Uterus (tissue), 4 donors: ENCODE measurements at places on chromosomes 12 and 14.

DNA sequence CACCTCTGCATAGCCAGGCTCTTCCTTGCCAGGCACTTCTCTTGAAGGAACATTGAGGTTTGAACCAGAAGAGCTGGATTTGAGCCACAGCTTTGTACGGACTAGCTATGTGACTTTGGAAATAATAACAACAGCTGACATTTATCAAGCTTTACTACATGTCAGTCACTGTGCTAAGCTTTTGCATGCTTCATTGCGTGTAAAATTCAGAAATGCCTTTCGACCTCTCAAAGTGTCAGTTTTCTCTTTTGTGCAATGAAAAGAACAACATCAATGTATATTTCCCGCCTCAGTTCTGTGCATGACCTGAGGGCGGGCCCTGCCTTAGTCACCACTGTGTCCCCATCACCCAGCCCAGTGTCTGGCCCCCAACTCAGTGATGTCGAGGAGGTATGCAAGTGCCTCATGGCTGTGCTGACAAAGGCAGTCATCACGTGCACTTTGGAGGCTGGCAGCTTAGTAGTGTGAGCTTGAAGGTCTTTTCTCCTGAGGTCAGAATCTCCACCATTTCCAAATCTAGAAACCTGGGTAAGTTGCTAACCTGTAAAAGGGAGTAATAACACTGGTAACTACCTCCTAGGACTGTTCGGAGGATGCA is 17.9 kb upstream of the AQP2 start:
- no peak for DNase-seq

DNA sequence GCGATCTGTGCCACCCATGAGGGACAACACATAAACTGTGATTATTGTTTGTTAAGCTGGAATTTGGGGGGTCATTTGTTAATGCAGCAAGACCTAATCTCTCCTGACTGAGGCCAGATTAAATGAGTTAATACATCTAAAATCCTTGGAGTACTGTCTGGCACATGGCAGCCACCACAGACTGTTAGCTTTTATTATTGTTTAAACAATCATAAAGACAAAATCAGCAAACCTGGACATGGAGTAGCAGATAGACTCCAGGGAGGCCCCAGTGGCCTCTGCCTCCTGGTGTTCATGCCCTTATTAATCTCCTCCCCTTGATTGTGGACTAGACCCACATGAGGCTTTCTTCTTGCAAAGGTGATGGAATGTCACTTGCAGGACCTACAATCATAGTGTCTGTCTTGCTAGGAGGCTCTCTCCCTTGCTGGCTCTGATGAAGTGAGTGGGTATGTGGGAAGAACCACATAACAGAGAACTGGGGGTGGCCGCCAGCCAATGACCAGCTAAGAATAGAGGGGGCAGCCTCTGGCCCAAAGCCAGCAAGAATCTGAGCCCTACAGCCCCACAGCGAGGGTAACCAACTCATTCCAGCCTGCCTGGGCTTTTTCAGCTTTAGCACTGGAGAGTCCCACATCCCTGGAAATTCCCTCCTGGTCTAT is 142.0 kb downstream of the SCARB1 start:
- DNase-seq: no peak

DNA sequence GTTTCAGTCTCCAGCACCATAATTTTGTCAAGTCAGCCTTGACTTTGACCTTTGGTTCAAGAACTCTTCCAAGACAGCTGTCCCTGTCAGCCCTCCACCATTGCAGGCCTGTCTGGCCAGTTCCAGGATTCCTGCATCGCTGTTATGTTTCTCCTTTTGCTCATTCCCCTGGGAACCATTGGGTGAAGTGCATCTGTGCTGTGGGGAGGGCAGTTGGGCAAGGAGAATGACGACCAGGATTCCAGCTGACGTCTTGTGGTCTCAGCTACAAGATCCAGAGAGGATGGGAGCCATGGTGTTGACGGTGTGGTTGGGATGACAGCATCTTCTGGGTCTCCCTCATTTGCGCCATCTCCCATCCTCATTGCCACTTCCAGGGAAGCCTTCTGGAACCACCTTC is 45.9 kb upstream of the SLC24A4 start:
- DNase-seq: no peak

DNA sequence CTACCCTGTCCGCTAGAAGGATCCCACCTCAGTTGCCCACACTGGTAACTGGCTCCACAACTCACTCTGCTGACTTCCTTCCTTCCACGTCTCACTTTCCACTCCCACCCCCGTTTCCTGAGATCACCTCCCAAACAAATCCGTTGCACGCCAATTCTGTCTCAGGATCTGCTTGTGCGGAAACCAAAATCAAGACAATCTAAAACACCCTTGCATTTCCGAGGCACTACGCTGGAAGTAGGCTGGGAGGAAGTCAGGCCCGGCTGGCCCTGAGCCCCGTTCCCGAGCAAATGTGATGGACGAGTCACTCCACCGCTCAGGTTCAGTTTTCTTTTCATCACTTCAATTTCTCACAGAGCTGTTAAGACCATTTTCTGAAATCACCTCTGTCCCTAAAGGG is 23.1 kb downstream of the ABCB9 start:
- no peak for DNase-seq

GRCh38 chr14:74438351-74438915 is 12.4 kb upstream of the SYNDIG1L start:
- DNase-seq: no peak

- DNase-seq: no peak
Observed at GRCh38 chr14:92439537-92440344, 73.8 kb upstream of the RIN3 start.

DNA sequence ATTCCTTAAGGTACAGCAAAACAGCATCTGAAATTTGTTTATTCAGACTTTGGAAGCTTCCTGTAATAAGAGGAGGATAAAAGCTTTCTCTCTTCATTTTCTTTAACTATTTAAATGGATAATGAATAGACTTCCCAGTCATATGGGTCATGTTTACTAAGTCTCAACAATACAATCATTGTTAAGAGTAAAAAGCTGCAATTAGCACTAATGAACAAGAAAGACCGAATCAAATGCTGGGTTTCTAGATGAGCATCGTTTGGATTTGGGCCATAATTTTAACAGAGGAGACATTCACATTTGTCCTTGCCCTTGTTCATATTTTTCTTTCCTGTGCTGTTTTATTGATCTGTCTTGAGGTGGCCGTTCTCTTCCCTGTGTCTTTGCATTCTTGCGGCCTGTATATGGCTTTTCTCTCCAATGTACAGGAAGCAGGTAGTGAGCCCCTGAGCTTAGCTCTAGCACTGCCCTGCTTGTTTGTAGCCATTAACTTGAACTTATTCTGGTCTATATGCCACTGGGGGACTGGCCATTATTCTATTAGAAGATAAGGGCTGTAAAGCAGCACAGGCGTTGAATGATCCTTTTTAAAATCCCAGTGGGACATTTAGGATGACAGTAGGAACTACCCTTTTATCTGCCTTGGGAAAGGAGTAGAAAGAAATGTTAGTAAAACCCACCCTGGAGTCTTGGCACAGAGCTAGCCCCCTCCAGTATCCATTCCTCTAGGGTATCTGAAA is 34.6 kb downstream of the ABHD12B start:
- DNase-seq: no peak

- no peak for DNase-seq
Observed at GRCh38 chr12:24201258-24201970, 251.9 kb upstream of the SOX5 start.

GRCh38 chr12:94597268-94597667 is 53.1 kb downstream of the TMCC3 start:
- no peak for DNase-seq

DNA sequence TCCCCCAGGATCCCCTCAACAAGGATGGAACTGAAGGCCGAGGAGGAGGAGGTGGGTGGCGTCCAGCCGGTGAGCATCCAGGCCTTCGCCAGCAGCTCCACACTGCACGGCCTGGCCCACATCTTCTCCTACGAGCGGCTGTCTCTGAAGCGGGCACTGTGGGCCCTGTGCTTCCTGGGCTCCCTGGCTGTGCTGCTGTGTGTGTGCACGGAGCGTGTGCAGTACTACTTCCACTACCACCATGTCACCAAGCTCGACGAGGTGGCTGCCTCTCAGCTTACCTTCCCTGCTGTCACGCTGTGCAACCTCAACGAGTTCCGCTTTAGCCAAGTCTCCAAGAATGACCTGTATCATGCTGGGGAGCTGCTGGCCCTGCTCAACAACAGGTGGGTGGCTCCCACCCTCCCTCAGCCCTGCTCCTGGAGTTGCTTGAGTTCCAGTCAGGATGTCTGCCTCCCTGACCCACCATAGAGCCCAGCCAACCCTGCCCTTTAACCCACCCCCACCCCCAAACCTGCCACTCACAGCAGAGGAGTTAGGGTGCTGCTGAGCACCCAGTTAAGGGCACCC is 1.4 kb downstream of the ASIC1 start:
- DNase-seq: no peak

- no peak for DNase-seq
Observed at GRCh38 chr12:33587354-33587753, 147.7 kb upstream of the SYT10 start.

- no peak for DNase-seq
Observed at GRCh38 chr14:104685998-104686610, 3.3 kb upstream of the INF2 start.

DNA sequence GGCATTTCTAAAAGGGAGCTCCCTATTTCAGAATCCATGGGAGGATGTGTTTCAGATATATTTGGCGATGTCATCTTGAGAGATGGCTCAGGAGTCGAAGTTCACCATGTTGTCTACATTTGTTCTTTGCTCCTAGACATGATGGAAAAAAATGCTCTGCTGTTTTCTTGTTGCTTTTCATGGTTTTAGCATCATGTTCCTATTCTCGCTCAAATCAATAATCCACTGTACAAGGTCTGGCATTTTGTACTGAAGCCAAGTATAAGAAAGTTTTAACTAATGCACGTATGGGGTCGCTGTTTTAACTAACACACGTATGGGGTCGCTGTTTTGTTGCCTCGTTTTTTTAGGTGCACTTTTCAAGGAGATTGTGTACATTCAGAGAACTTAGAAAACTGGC is 60.9 kb downstream of the PLXNC1 start:
- DNase-seq: no peak
